ENCODE measurements at places on chromosomes 4 and X.

GRCh38 chr4:174037049-174037448 is 246.4 kb downstream of the FBXO8 start:
- no peak for DNase-seq

- DNase-seq, result no peak
These were observed 25.1 kb upstream of the TCEAL4 start for GRCh38 chrX:103560256-103560655.

DNA sequence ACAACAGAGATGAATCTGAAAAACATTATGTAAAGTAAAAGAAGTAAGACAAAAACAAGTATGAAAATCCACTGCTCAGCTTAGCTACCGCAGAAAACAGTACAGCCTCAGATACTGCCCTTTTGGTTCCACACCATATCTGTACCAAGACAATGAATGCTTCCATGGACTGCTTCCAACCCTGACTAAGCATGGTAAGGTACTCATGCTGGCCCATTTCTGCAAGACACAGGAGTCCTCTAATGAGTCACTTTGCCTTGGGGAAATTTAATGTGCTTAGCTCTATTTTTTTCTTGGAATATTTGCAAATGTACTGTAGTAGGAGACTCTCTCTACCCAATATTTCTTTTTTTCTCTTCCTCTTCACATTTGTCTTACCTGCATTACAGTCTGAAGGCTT is 931.7 kb upstream of the HS3ST1 start:
- no peak for DNase-seq

GRCh38 chrX:40637687-40638086 is 9.7 kb downstream of the CXorf38 start:
- DNase-seq, result no peak

- no peak for DNase-seq
These were observed 283.9 kb upstream of the AGA start for GRCh38 chr4:177726111-177726510.

DNA sequence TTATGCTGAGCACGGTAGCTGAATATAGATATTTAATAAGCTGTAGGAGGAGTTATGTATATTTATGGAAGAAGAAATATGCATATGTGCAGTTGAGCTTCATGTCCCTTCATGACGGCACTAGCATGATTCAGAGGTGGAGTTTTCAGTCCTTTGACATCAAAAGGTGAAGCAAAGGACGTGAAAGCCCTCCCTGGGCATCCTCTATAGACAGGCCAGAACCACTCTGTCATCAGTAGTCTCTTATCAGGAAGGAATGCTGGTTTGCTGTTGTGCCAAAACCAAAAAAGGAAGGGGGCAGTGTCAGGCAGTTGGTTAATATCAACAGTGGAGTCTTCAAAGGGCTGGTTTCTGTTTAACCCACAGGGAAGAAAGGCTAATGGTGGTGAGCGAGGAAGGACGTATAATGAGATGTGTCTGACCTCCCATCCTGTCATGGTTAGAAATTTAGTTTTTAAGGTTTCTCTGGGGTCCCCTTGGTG is 23.5 kb upstream of the IL2 start:
- DNase-seq, result no peak

GRCh38 chr4:76546759-76547742 is 112.0 kb downstream of the SHROOM3 start:
- peak; percentile 8 for DNase-seq

- DNase-seq, result no peak
These were observed 3.1 kb upstream of the FGF16 start for GRCh38 chrX:77444075-77444474.

GRCh38 chrX:109533005-109533404 is 3.6 kb upstream of the NXT2 start:
- DNase-seq, result no peak

DNA sequence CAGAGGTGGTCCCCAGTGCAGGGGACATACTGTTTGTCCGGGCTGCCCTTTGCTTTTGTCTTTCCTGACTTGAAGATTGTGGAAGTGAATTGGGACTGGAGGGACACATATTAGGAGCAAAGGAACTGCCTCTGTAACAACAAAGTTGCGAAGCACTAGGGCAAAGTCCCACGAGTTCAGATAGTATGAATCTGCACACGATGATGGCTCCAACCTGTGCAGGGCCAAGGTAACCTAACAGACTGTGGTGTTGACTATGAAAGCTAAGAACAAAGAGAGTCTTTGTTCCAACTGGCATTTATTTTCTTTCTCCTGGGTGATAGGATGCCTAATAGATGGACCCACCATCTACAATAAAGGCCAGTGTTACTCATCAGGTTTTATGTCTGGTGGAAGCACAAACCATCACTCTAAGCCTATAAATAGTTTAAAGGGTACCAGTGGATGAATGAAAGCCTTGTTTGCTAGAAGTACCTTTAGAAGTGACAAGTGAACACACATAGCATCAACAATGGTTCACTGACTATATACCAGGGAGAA is 71.8 kb downstream of the TMA16 start:
- DNase-seq, result no peak

DNA sequence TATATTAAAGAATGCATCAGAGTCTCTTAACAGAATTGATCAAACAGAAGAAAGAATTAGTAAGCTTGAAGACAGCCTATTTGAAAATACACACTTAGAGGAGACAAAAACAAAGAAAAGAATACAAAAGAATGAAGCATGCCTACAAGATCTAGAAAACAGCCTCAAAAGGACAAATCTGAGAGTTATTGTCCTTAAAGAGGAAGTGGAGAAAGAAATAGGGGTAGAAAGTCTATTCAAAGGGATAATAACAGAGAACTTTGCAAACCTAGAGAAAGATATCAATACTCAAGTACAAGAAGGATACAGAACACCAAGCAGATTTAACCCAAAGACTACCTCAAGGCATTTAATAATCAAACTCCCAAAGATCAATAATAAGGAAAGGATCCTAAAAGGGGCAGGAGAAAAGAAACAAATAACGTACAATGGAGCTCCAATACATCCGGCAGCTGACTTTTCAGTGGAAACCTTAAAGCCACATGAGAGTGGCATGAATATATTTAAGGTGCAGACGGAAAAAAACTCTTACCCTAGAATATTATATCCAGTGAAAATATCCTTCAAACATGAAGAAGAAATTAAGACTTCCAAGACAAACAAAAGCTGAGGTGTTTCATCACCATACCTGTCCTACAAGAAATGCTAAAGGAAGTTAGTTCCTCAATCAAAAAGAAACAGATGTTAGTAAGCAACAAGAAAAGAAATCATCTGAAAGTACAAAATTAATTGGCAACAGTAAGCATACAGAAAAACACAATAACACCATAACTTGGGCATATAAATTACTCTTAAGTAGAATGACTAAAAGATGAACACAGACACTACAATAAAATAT is 36.1 kb downstream of the LRBA start:
- no peak for DNase-seq

GRCh38 chr4:130187587-130187986 is 1091.6 kb downstream of the C4orf33 start:
- no peak for DNase-seq

DNA sequence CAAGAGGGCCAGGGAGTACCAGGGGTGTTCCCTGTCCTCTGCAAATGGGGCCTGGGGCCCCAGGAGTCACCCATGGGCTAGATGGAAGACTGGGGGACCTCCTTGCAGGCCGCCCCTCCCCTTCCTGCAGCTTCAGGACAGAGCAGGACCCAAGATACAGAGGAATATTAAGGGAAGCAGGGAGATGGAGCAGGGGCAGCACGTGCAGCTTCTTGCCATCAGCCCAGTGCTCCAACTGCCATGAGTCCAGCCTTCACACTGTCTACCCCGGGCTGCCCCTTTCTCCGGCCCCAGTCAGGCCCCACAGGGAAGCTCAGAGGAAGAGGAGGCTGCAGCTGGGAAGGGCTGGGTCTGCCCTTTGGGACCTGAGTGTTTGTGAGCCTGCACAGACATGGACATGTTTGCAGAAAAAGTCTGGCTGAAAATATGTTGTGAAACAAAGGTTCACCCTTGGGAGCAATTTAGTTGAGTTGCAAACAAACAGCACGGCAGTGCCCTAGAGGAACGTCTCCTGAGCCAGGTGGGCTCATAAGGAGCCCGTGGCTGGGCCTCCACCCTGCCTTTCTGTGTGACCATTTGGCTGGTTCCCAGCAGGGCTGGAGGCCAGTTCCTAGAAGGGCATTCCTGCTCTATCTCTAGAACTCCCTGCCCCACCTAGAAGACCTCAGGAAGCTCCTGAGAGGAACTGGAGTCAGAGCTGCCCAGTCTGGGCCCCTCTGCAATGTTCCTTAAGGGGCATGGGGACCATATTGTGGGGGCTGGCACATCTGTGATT is 8.9 kb downstream of the FATE1 start:
- no peak for DNase-seq

GRCh38 chr4:24644983-24645764 is 60.8 kb upstream of the DHX15 start:
- no peak for DNase-seq

DNA sequence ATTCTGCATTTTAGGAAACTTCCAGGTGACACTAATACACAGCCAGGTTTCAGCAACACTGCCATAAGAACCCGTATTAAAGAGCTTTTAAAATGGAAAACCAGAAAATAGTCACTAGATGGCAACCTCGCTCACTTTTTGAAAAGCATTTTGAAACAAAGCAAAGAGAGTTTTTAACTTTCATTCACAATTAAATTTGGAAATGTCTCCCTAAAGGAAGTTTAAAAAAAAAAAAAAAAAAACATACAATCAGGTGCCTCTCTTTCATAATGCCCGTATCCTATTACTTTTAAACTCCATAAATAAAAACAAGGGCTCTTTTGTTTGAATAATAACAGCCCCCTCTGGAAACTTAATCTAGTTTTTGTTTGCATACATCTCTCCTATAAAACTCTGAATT is 20.3 kb downstream of the MEPE start:
- DNase-seq, result peak; percentile 1

GRCh38 chrX:31629195-31629594 is 557.4 kb upstream of the FTHL17 start:
- DNase-seq, result no peak

DNA sequence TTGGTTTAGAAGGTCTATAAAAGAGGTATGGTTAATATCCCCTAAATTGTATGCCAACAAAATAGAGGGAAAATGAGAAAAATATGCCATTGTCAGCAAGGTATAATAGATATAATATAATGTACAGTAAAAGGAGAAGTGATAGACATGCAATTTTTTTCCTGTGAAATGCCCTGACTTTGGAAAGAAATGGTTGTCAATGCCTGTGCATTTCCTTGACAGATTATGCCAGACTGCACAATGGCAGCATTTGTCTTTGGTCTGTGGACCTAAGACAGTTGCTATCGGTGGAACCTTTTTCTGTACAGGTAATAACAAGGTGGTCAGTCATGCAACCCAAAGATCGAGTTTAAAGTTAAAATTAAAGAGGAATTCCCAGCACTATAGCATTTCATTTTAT is 301.7 kb downstream of the CFAP299 start:
- no peak for DNase-seq

- DNase-seq, result no peak
These were observed 15.9 kb upstream of the PIM2 start for GRCh38 chrX:48934581-48935300.

- DNase-seq, result no peak
These were observed 148.9 kb upstream of the JADE1 start for GRCh38 chr4:128660361-128661215.

GRCh38 chr4:184201179-184201578 is 16.5 kb downstream of the ENPP6 start:
- DNase-seq, result no peak

GRCh38 chr4:13263967-13264525 is 220.1 kb downstream of the RAB28 start:
- DNase-seq, result no peak

- no peak for DNase-seq
These were observed 223.8 kb upstream of the MAGEC2 start for GRCh38 chrX:142428916-142429315.

DNA sequence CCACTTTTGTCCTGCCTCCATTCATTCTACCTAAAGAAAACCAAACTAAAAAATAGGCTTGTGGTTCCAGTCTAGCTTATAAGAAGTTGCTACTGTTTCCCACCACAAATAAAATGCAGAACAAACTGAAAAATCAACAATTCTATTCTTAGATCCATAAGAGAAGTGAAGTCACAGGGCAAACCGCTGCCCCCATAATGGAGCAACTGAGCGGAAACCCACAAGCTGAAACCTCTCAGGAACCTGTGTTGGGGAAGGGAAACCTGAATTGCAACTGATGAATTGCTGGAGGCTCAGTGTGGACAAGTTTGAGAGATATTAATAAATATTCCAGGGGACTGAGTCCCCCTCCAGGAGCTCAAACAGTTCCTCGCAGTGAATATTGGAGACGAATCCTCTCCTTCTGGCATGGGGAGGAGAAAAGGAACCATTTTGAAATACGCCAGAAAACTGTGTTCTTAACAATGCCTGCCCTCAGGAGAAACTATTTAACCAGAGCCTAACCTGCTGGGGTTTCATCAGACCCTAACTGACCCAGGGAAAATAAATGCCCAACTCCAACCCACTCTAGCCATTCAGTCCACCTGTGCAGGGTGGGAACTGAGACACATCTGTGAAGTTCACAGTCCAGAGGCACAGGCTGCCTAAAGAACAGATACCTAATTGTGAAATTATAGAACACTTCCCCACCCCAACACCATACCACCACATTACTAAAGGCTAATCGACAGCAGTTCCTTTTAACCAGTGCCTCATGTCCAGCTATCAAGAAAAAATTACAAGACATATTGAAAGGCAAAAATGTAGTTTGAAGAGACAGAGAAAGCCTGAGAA is 22.8 kb upstream of the SH3RF1 start:
- no peak for DNase-seq

DNA sequence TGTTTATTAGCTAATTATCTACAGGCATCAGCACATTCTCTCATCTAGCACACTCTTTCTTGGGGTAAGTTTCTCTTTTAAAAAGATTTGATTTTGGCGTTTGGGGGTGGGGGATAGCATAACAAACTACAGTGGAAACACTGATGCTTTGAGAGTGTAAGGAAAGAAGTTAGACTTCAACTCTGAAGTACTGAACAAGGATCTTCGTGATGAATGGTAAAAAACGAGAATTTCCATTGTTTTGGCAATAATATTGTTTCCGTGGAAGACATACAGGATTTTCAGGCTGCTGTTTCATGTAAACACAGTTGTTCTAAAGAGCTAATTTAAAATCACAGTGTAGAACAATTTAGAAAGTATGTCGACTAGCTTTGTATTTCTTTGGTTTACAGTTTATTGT is 451 bp downstream of the LPAR4 start:
- no peak for DNase-seq

GRCh38 chrX:10602646-10603045 is 17.7 kb downstream of the MID1 start:
- no peak for DNase-seq

- no peak for DNase-seq
These were observed 2214.5 kb upstream of the TENM3 start for GRCh38 chr4:180028682-180029081.

- DNase-seq, result no peak
These were observed 13.6 kb upstream of the TMEM156 start for GRCh38 chr4:39045827-39046221.

GRCh38 chr4:108333353-108333942 is 164.7 kb upstream of the LEF1 start:
- no peak for DNase-seq

- no peak for DNase-seq
These were observed 231.1 kb upstream of the ANXA3 start for GRCh38 chr4:78320349-78320935.

- no peak for DNase-seq
These were observed 11.2 kb upstream of the DACH2 start for GRCh38 chrX:86137071-86137470.

Measured in NCI-H2107 (cell line).